Cerebellar nuclear complex (tissue), 1 donor: ENCODE measurements at places on chromosomes 13 and 19.

GRCh38 chr19:45166723-45167252, 6.0 kb upstream of the NKPD1 start:
- no peak for DNase-seq

GRCh38 chr13:94537740-94538630, 58.0 kb downstream of the TGDS start:
- DNase-seq: no peak

- DNase-seq: no peak
These were observed 64.2 kb downstream of the LNX2 start for GRCh38 chr13:27556109-27556508.

DNA sequence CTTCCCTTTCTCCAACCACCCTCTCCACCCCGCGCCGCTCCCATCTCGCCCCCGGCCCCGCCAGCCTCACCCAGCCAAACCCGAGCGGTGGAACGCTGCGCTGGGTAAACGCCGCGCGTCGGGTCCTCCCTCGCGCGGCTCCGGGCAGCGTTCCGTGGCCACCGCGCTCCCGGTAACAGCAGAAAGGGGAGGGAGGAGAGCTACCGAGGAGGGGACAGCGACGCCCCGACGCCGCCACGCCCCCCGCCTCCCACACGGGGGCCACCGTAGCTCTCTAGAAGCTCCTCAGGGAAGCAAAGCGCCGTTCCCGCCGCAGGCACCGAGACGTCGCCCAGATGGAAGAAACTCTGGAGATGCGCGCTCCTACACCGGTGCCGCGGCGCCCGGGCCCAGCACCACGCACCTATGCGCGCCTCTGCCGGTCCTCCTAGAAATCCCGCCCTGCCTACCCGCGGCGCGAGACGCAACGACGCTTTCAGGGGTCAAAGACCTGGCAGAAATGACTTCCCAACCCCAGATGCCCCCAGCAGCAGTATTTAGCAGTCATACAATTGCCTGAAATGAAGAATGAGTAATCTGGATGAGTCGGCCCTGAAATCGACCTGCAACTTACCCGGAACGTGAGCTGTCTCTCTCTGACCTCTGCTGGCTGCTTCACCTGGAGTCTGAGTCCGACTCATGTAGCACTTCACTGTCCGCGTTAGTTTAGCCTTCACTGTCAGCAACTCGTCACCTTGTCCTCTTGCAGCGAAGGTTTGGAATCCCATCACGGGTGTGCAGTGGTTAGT, at the start of gene RUBCNL:
Gene RUBCNL (minus strand): TSS at position 189 of the 788 bp plus-strand sequence. CDS start 14,777 bp downstream, outside the sequence.
- no peak for DNase-seq

DNA sequence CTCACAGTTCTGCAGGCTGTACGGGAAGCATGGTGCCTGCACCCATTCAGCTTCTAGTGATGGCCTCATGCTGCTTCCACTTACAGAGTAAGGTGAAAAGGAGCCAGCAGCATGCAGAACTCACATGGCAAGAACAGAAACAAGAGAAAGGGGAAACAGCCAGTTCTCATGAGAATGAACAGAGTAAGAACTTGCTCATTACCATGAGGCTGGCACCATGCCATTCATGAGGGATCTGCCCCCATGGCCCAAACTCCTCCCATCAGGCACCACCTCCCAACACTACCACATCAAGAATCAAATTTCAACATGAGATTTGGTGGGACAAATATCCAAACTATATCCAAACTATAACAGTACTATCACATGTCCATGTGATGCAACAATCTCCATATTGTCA, 72.1 kb downstream of the KATNAL1 start:
- no peak for DNase-seq

DNA sequence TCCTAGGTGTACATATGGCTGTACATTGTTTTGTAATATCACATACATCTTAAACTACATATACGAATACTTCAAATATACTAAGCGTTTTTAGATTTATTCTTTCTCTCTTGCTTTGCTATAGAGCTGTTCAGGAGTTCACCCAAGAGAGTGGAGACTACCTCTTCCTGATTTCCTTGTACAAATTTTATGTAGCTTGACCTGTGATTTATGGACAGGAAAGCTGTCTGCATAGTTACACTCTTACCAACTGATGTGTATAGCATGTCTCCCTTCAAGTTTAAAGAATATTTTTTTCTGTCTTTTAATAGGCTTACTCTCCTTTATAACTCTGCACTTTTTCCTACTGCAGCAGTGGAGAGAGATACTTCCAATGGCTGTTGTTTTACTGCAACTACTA, 428.7 kb downstream of the NDFIP2 start:
- DNase-seq: no peak

GRCh38 chr13:102466610-102467190, 64.9 kb upstream of the FGF14 start:
- no peak for DNase-seq

- DNase-seq: no peak
These were observed 4.6 kb downstream of the WDR62 start for GRCh38 chr19:36059180-36059910.

GRCh38 chr13:76163761-76164160, 527.6 kb downstream of the LMO7 start:
- no peak for DNase-seq

GRCh38 chr13:72527333-72527732, 200.1 kb downstream of the MZT1 start:
- no peak for DNase-seq

DNA sequence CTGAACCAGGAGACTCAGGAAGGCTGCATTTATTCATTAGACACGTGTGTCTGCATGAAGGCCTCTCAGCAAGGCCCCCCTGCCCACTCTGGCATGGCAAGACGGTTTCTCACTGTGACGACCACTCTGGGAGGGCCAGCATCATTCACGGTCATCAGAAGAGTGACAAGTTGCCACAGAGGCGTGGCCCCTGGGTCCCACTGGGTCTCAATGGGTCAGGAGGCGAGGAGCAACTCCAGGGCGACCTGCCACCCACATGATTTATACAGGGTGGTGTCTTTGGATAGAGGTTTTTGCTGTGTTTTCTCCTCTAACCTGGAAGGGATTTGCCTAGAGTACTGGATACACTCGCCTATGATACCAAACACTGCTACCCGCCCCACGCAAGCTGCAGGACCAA, 60.7 kb downstream of the KLF2 start:
- no peak for DNase-seq

- DNase-seq: no peak
These were observed 1.8 kb upstream of the IFI30 start for GRCh38 chr19:18171605-18172327.

GRCh38 chr13:98252931-98253470, 75.9 kb upstream of the RNF113B start:
- DNase-seq: no peak

- DNase-seq: no peak
These were observed 27.2 kb downstream of the COMP start for GRCh38 chr19:18763674-18764590.

- no peak for DNase-seq
These were observed 53.7 kb downstream of the RASA3 start for GRCh38 chr13:114078461-114079451.

DNA sequence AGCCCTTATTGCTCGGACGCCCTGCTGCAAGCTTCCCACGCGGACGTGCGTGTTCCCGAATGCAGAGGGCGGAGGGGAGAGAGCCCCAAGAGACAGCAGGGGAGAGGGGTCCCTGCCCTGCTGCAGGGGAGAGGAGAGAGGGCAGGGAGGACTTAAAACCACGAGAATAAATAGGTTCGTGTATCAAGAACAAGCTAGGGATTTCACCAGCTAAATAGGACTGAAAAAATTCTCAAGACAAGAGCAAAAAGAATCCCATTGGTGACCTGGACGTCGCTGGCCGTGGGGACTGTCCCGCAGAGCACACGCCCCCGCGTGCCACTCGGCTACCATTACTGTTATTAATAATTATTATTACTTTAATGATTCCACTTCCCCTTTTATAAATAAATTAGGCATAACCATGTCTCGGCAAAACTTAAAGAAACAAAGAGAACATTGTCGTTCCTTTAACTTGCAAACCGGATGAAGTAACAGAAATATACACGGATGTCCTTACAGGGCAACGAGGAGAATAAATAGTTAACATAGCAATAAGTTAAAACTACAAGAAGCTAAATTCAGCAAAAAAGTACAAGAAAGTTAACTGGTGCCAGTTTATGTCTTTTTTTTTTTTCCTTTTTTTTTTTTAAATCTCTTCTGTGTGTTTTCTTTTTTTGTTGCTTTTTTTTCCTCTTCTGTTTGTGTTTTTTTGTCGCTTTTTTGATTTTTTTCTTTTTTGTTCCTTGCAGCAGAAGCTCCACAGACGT, 16.6 kb downstream of the PRKCSH start:
- DNase-seq: no peak

GRCh38 chr13:40145139-40145538, 489.7 kb downstream of the COG6 start:
- no peak for DNase-seq

GRCh38 chr19:30852168-30852567, 480.0 kb downstream of the ZNF536 start:
- DNase-seq: no peak

- DNase-seq: no peak
These were observed 86.9 kb downstream of the HSPH1 start for GRCh38 chr13:31074756-31075155.
